ENCODE measurements at places on chromosomes 1 and 21.

GRCh38 chr1:31776516-31776915 is 12.4 kb upstream of the ADGRB2 start:
- DNase-seq, result no peak

DNA sequence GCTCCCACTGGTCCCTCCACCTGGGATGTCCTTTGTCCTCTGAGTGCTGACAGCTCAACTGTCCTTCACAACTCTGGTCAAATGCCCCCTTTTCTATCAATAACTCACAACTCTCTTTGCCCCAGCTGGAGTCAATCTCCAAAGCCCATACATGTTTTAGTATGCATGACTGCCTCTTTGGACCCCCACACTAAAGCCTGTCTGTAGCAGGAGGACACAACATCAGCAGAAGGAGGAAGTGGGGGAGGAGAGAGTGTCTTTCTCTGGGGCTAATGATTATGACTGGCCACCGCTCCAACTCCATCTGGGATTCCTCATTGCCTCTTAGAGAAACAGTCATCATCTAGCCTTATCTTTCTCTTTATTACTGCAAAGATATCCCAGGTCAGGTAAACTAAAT is 186.6 kb upstream of the FGGY start:
- DNase-seq, result no peak

GRCh38 chr1:178630417-178630816 is 94.6 kb upstream of the RALGPS2 start:
- DNase-seq, result no peak

GRCh38 chr1:10608690-10609089 is 133.9 kb downstream of the PEX14 start:
- no peak for DNase-seq

DNA sequence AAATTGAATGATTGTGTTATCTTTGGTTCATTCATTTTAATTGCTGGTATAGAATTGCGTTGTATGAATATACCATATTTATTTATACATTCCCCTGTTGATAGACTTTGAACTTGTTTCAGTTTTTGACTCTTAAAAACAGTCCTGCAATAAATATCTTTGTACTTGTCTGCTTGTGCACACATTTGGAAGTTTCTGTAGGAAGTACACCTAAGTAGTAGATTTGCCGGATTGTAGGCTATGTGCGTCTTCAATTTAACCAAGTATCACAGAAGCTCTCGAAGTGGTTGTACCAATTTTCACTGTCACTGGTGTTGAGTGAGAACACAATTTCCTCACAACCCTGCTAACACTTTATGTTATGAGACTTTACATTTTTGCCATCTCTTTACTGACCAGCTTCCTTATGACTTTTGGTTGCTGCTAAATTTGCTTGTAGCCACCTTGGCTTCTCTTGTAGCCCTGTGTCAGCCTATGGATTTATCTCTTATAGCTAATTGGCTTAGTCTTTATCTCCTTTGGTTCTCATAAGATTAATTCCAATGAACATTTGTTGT is 2.2 kb downstream of the TTC3 start:
- no peak for DNase-seq

DNA sequence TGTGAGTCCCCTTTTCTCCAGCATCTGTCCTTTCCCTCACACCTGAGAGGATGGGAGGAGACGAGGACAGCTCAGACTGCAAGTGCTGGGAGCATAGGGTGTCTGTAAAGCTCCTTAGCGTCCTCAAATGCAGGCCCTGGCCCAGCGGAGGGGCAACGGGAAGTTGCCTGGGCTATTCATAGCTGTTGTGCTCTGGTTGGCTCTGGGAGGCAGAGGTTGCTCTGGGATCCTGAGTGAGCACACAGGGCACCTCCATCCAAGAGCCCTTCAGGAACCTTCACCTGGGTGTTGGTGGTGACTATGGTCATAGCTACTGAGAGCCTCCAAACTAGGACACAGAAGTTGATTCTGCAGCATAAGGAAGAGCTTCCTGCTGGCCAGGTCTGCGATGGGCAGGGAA is 2.6 kb downstream of the PADI1 start:
- no peak for DNase-seq

Measured in CD4-positive, alpha-beta T cell treated with Interleukin-4 for 1 hour (primary cell).